ENCODE measurements at places on chromosomes 12 and 14.

- no peak for DNase-seq
Observed at GRCh38 chr12:6213969-6214368, 13.8 kb downstream of the CD9 start.

GRCh38 chr12:32532422-32532821 lies 133.1 kb downstream of the FGD4 start:
- DNase-seq = no peak

- DNase-seq = no peak
Observed at GRCh38 chr12:82474181-82474797, 116.0 kb downstream of the METTL25 start.

GRCh38 chr14:63563370-63564026 lies 20.3 kb upstream of the PPP2R5E start:
- no peak for DNase-seq

DNA sequence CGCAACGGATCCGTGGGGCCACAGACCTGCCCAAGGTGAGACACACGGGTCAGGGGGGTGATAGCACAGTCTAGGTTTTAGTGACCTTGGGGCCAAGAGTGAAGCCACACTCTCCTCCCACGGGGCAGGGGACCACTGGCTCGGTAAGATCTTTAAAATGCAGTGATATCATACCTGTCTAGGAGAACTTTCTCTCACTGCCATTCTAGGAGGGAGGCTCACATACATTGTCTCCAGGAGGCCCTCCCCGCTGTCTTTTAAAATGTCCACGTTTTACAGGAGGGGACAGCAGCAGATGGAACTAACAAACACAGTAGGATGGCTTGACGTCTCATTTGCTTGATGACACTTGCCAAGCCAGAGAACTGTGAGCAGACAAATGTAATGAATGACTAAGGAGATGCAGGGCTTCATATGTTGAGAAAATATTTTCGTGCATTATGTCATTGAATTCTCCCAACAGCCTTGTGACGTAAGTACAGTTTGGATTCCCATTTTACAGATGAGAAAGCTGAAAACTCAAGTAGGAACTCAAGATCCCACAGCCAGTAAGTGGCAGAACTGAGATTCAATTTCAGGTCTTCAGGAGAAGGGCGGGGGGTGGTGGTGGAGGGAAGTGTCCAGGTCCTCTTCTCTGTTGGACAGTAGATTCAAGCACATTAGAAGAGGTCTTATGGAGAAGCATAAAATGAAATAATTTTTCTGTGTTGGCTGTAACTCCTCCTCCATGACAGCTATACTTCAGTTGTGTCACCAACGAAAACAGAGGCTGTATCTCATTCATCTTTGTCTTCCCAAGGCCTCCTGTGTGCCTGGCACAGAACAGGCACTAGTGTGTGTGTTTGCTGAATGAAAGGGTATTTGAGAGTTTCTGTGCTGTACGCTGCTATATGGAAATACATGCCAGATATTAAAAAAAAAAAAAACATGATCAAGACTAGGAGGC lies 2.1 kb downstream of the VASH1 start:
- no peak for DNase-seq

- DNase-seq = no peak
Observed at GRCh38 chr14:84991021-84991420, 538.9 kb upstream of the FLRT2 start.

GRCh38 chr12:123478069-123478468 lies 20.1 kb downstream of the SNRNP35 start:
- DNase-seq = no peak

- DNase-seq = no peak
Observed at GRCh38 chr12:89566615-89567014, 40.8 kb upstream of the POC1B start.

GRCh38 chr12:88781909-88782308 lies 201.6 kb upstream of the KITLG start:
- no peak for DNase-seq

DNA sequence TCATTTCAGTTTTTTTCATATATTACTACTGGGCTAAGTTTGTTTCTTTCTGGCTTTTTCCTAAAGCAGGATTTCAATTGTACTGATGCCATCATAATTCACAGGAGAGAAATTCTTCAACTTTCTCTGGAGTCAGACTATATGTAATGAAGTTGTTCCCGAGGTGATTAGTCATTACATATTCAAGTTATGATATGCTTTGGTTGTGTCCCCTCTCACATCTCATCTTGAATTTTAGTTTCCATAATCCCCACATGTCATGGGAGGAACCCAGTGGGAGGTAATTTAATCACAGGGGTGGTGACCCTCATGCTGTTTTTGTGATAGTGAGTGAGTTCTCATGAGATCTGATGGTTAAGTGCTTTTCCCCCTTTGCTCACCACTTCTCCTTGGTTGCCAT lies 227.5 kb upstream of the LRIG3 start:
- no peak for DNase-seq

GRCh38 chr12:20592556-20592955 lies 102.6 kb upstream of the SLCO1C1 start:
- DNase-seq = no peak

DNA sequence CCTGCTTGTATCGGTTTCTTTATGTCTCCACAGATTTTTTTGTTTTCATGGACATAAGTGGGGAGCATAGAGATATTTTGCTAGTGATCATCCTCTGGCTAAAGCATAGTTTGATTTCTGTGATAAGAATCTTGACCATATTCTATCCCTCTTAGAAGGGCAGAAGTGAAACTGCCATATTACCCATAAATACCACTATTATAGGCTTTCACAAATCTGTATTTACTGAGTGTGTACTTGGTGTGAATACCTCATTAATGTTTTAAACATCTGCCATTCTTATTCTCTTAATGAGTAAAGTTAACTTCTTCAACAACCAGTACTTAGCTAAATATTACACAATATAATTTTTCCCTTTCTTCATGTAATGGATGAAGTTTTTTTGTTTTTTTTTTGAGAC lies 16.1 kb downstream of the WNK1 start:
- no peak for DNase-seq

GRCh38 chr14:52780893-52781292 lies 10.5 kb downstream of the GNPNAT1 start:
- DNase-seq = no peak

GRCh38 chr14:94650806-94651805 lies 38.9 kb downstream of the SERPINA3 start:
- no peak for DNase-seq

GRCh38 chr14:21395450-21395849 lies 11.6 kb upstream of the SUPT16H start:
- DNase-seq = no peak

DNA sequence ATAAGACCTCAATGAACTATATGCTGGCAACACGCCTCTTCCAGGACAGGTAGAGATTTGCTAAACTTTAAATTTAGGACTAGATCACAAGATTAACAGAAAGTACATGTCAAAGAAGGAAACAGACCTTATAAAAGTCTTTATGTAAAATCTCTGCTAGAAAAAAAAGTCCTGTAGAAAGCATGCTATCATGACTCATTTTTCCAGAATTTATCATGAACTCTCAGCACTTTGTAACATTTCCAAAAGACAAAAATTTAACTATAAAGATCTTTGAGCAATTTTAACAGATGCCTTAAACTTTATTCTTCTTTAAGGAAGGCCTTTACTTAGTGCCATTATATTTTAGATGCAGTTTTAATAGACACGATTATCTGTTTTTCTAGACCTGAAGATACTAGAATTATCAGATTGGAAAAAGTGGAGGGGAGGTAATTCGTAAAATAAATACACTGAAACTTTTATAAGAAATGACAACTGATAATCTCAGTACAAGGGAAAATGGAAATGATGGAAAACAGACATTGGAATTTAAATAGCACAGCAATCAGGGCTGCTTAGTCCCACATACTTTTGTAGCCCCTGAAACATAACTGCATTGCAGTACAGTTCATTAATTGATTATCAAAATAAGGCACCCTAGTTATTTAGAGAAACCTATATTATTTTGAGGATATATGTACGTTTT lies 92.0 kb downstream of the TTLL5 start:
- DNase-seq = no peak

DNA sequence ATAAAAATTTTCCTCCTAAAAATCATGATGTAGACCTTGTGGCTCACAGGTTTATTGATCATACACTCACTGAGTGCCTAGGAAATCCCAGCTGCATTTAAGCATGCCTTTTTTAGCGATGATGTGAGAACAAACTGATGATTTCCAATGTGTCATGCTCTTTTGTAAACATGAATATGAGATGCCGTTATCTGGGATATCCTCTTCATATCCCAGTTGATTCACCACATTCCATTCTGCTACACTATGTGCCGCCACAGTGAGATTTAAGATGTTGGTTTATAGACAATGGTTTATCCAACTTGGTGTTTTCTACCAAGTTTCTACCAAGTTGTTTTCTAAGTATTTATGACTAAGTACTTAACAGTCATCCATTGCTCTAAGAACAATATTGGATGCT lies 5.2 kb downstream of the OR4E1 start:
- no peak for DNase-seq

DNA sequence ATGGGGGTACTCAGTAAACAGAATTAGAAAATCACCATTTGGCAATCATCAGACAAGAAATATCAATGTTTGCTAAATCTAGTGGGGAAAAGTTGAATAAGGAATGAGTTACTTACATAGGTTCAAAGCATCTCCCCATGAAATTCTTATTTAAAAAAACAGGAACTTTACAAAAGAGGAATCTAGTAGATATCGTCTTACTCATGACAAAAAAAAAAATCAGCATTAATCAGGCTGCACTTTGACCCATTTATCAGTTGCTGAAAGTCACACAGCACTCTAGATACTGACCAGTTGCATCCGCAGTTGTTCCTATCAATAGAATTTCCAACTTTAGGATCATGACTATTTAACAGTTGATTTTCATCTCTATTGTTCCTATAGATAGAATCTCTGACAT lies 5.8 kb upstream of the DICER1 start:
- DNase-seq = no peak

DNA sequence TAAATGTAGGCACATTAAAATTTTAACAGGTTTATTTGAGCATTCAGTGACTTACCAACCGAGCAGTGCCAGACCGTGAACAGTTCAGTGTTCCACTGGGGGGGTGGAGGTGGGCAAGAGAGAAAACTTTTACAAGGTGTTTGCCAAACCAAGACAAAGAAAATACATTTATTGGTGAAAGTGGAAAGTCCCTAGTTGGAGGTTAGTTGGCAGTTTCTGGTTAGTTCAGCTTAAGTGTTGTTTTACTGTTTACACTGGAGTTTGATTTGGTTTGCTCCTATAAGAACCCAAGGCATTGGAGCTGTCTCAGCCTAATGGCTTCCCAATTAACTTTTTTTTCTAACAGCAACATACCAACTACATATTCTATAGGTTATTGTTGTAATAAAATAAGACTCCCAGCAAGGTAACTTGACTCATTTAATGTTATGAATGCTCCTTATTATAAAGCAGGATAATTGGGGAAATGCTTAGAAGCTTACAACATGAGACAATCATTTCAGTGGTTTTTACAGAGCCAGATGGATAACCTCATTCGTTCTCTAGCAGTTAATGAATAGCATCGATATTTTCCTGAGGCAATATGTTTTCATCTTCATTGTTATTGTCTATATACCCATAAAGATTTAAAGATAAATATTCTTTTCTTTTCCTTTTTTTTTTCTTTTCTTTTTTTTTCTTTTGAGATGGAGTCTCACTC lies 115.8 kb downstream of the ETNK1 start:
- DNase-seq = no peak

GRCh38 chr12:108915632-108916133 lies 35.8 kb downstream of the DAO start:
- DNase-seq = no peak

- DNase-seq = no peak
Observed at GRCh38 chr14:96587823-96588385, 85.7 kb downstream of the PAPOLA start.

DNA sequence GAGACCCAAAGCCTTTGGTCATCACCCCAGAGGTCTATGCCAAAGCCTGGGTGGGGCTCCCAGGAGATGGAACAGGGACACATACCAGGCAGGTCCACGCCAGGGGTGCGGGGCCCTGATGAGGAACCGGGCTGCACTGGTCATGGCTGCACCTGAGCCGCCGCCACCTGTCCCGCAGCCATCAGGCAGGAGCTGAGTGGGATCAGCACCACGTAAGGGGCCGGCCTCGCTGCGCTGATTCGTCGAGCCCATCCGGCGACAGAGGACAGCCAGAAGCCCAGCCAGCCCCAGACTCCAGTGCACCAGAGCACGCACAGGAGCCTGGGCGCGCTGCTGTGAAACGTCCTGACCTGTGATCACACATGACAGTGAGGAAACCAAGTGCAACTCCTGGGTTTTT lies 15.9 kb downstream of the DEGS2 start:
- DNase-seq = no peak

GRCh38 chr14:68239988-68240771 lies 420.6 kb downstream of the RAD51B start:
- no peak for DNase-seq

DNA sequence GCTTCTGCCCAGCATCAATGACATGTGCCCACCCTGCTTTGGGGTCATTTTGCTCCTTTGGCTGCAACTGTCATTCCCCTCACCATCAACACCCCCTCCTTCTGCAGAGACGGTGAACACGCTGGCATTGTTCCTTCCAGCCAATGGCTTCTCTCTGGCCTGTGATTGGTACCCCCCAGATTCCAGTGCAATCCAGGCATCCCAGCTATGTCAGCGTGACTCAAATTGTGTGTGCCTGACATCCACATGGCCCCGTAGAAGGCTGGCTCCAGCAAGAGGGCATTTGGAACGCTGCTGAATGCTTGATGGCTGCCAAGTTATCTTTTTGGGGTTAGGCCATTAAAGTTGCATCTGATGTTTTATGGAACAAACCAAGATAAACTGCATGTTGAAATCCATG lies 21.0 kb upstream of the CCND2 start:
- DNase-seq = no peak

- no peak for DNase-seq
Observed at GRCh38 chr14:98325761-98326160, 946.2 kb downstream of the BCL11B start.

GRCh38 chr12:6205144-6205539 lies 4.9 kb downstream of the CD9 start:
- no peak for DNase-seq

GRCh38 chr14:71290960-71291466 lies 383.8 kb downstream of the PCNX1 start:
- peak; percentile 12 for DNase-seq

- no peak for DNase-seq
Observed at GRCh38 chr14:74147571-74147970, 62.8 kb downstream of the LIN52 start.

DNA sequence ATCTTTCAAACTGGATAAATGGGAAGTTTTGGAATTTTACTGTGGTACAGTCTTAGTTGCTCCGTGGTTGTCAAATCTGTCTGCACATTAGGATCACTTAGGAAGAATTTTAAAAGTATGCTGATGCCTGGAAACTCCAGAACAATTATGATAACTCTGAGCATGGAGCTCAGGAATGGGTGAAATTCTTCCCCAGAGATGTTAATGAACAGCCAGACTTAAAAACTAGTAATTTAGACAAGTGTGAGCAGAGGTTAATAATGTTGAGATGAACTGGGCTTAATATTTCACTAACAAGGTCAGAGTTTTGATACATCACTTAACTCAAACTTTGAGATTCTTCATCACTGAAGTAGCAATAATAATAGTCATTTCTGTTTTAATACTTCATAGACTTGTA lies 94.5 kb downstream of the NTS start:
- DNase-seq = no peak
